Effector CD8-positive, alpha-beta T cell (primary cell): ENCODE measurements at places on chromosomes 4 and X.

- no peak for DNase-seq
These were observed 23.2 kb downstream of the RELL1 start for GRCh38 chr4:37662861-37663390.

DNA sequence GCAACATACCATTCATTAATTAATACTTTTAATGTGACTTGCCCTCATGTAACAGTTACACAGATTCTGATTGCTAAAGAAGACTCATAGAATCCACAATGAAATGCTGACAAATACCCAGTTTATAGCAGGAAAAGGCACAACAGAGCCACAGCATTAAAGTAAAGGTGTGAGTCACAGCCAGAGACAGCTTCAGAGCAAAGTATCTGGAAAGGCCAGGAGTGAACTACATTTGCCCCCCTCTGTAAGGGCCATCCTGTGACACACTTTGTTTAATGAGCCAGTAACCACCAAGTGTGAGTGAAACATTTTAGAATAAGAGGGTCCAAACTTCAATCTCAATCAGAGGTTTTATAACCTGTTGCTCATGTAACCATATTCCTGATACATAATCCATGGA is 133.8 kb upstream of the TACR3 start:
- no peak for DNase-seq

GRCh38 chr4:139872274-139872673 is 206.7 kb downstream of the MGST2 start:
- DNase-seq: no peak

- no peak for DNase-seq
These were observed 406.1 kb downstream of the GPM6A start for GRCh38 chr4:175405961-175406360.

- no peak for DNase-seq
These were observed 664.5 kb upstream of the IGFBP7 start for GRCh38 chr4:57774681-57775080.

GRCh38 chr4:807792-808191 is 18.1 kb downstream of the CPLX1 start:
- no peak for DNase-seq

GRCh38 chrX:97026406-97026805 is 142.7 kb downstream of the RPA4 start:
- DNase-seq: no peak

GRCh38 chr4:16544251-16544721 is 318.0 kb upstream of the TAPT1 start:
- DNase-seq: no peak

- DNase-seq: no peak
These were observed 49.6 kb downstream of the ABLIM2 start for GRCh38 chr4:8108991-8109390.

GRCh38 chrX:43655151-43656004 is 721 bp upstream of the MAOA start:
- peak; percentile 0 for DNase-seq

DNA sequence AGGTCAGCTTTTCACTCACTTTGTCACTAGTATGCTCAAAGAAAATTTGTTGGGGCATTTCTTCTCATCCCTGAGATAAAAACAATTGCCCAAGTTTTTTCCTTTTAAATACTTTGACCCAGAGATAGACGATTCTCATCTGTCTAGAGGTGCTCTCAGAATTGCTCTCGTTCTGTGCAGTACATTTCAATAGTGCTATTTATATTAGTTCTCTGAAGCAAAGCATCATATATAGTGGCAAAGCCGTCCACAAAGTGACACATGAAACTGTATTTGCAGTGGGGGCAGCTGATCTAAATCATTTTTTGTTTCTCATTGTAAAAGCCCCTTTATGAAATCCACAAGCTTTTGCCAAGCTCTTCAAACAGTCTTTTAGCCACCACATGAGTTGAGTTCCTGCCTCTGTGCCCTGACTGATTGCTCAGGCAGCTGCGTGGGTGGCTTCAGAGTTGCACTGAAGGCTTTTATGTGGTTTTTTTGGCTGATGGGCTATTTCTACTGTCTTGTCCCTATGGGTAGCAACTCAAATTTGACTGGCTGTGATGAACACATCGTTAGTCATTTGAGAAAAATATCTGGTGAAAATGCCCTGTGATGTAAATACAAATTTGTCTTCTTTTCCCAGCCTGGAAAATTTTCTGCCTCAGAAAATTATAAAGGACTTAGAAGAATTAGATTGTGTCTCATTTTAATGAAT is 119.1 kb upstream of the OTUD4 start:
- peak; percentile 1 for DNase-seq

GRCh38 chr4:169802873-169803272 is 45.1 kb upstream of the HPF1 start:
- no peak for DNase-seq

DNA sequence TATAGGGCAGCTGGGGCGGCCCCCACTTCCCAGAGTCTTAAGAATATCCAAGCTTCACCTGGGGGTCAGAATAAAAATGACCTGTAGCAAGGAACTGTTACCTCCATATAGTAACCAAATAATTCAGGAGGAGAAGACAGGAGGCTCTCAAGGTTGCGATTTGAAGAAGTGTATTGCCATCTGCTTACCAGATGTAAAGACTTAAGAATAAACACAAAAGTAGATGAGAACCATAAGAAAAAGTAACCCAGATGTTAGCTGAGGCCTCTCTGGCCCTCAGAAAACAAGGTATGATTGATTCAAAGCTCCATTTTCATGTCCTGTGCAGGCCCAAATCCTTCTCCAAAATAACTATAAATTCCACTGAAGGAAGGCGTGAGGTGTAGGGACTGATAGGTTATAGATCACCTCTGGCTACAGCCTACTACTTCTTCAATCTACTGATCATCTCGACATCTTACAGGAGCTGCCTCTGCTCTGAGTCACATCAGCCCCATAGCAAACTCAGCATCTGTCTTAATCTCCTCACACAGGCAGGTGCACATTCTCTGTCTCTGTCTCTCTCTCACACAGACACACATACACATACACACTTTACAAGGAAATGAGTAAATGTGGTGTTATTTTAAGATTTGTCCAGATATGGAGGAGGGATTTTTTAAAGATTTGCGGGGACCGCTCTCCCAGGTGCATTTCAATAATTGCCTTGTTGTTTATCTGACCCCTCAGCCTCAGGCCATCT is 193.9 kb upstream of the EDNRA start:
- DNase-seq: no peak

- no peak for DNase-seq
These were observed 51.8 kb downstream of the RGS12 start for GRCh38 chr4:3344596-3344995.

DNA sequence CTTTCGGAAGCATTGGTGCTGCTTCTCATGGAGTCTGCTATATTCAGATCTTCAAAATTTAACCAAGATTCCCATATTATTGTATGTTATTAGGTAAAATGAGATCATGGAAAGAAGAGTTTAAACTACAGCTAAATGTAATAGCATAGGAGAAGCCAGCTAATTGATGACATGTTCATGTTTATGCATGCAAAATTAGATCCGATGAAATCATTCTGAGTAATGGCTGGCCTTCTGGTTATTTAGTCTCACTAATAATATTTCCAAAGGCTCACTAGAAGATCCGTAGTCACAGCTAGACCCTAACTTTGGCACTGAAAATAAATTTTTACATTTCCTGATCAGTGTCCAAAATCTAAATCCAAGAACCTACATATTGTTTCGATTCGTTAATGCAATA is 19.8 kb upstream of the PHKA2 start:
- no peak for DNase-seq

GRCh38 chr4:57865264-57865663 is 755.1 kb upstream of the IGFBP7 start:
- no peak for DNase-seq

- no peak for DNase-seq
These were observed 348.6 kb downstream of the TRAM1L1 start for GRCh38 chr4:116736756-116737155.

DNA sequence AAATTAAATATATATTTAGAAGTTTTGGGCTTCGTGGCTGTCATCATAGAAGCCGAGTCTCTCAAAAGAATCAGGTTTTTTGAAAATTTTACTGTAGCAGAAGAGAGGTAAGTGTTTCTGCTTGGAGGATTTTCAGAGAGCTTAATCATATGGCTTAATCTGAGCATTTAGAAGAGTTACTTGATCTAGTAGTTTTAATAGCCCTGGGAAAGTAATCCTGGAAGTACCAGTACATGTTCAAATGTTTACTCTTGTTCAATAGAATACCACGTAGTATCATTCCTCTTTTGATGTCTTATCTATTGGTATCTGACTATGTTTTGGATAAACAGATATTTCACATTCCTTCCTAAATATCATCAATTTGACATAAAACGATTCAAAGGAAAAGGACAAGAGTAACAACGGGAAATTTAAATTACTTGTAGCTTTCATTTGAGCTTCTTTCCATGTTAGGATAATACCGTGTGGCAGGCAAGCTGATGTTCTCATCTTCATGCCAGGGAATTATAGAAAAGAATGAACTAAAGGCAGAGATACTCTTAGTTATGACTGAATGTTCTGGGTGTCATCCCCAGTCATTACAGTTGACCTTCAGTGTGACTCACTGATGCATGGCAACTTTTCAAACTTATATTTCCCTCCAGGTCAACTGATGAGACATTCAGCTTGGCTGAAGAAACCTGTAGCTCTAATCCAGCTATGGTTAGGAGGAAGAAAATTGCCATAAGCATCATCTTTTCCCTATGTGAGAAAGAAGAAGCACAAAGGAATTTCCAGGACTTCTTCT is 89.8 kb downstream of the FNIP2 start:
- DNase-seq: no peak

DNA sequence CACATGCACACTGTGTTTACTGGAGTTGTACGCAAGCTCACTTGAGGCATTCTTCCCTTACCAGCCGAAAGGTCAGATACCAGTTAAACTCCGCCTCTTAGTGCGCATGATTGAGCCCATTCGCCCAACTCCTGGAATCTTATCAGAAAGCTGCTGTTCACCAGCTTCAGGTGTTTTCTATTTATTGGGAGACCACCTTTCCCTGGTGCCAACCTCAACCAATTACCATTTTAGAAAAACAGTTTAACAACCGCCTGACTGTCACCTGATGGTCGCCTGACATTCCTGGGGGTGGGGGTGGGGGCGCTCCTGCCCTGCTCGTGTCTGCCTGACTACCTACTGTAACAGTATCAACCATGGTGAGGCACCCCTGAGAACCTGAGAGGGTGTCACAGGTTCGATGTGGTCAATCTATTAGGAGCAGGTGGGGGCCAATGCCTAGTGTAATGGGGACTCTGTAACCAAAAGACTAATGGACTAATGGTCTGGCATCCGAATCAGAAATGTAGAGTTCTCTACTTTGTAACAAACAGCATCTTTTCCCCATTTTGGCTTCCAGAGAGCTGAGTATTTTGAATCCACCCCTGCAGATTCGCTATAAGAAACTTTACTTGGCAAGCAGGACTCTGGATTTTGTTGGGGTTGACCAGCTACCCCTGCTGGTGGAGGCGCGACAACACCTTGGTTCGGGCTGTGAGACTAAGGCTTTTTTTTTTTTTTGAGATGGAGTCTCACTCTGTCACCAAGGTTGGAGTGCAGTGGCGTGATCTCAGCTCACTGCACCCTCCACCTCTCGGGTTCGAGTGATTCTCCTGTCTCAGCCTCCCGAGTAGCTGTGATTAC is 58.2 kb upstream of the ZNF157 start:
- peak; percentile 0 for DNase-seq

GRCh38 chrX:31217084-31217483 is 145.2 kb upstream of the FTHL17 start:
- DNase-seq: no peak

GRCh38 chr4:152697284-152698088 is 17.7 kb upstream of the TMEM154 start:
- no peak for DNase-seq

- DNase-seq: no peak
These were observed 273.6 kb downstream of the FRMPD4 start for GRCh38 chrX:12411831-12412230.

DNA sequence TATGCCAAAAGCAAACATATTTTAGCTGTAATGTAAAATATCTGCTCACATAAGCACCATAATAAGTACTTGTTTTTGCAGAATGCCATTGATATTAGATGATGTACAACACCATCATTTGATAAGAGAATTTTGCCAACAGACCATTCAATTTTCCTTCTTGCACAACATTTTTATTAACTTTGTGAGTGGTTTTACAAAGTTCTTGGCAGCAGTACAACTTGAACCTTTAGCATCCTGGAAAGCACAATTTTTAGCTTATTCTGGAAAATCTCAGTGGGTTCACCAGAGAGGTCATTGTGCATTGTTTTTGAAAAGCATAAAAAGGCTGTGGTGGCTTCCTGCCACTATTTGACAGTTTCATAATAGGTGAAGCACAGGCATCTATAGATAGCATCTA is 26.4 kb upstream of the REPS2 start:
- no peak for DNase-seq

DNA sequence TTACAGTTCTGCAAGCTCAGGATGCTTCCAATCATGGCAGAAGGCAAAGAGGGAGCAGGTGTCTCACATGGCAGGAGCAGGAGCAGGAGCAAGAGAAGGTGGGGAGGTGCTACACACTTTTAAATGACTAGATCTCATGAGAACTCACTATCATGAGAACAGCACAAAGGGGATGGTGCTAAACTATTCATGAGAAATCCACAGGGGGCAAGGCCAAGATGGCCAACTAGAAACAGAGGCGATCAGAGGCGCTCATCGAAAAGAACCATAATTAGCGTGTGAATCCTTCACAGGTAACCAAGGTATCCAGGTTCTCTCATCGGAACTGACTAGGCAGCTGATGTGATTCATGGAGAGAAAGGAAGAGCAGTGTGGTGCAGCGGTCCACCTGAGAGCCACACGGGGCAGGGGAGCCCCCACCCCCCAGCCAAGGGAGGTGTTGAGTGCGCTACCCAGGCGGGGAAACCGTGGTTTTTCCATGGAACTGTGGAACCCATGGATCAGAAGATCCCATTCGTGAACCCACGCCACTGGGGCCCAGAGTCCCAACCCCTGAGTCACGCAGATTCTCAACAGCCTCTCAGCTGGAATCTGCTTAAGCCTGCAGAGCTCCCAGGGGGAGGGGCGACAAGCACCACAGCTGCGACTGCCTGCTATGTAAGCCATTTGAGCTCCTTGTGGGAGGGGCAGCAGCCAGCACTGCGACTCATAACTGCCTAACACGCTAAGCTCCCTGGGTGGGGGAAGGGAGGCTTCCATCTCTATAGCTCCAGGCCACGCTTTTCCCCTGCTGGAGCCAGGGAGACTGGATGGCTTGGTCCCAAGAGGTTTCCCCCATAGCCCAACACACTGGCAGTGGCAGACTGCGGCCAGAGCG is 46.7 kb downstream of the FGF16 start:
- no peak for DNase-seq

- DNase-seq: no peak
These were observed 60.9 kb downstream of the LEF1 start for GRCh38 chr4:108107729-108108382.

DNA sequence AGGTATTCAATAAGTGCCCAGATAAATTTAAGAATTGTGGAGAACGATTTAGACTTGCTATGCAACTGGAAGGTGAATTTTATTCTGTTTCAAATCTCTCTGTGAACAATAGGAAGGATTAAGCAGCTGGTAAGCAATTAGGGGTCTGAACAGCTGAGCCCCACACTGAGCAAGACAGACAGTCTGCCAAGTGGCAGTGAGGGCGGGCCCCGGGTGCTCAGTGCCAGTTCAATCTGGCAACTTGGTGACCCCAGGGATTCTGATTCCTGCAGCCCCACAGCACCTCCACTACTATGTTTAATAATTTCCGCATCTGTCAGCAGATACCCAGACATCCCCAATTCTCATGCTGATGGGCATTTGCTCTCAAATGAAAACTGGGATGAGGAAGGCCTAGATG is 317.3 kb downstream of the PPP1R2C start:
- no peak for DNase-seq

- DNase-seq: no peak
These were observed 47.0 kb downstream of the FAT1 start for GRCh38 chr4:186676531-186677161.
